ENCODE measurements at places on chromosomes 4 and X.

DNA sequence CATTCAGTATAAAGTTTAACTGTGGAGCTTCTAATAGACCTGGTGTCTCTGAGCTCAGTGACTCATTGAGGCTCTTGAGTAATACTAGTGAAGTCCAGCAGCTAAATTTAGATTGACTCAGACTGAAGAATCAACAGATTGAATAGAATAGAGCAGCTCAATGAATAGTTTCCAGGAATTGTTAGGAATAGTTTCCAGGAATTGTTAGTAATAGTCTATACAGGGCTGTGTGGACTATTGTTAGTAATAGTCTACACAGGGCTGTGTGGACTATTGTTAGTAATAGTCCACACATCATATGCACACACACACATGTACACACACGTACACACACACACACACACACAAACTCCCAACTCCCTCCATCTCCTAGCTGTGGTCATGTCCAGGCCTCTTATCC, 3.0 kb downstream of the GIMD1 start:
- DNase-seq = no peak

- peak; percentile 32 for DNase-seq
Measured at GRCh38 chrX:15349046-15349445, 13.7 kb upstream of the PIGA start.

DNA sequence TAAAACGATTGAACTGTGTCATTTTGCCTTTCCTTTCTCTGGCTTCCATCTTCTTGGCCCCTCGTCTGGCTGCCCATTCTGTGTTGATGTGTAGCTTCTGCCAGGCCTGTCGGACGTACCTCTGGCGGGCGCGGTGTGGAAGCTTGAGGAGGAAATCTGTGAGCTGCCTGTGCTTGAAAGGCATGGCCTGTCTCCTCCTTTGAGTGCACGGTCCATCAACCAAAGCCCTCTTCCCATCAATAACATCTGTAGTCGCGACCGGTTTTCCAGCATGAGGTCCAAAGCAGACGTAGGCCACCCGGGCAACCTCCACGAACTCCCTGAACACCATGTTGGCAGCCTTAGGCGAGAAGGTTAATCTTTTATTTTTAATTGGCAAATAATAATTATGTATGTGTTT, 202.7 kb downstream of the CRLF2 start:
- no peak for DNase-seq

DNA sequence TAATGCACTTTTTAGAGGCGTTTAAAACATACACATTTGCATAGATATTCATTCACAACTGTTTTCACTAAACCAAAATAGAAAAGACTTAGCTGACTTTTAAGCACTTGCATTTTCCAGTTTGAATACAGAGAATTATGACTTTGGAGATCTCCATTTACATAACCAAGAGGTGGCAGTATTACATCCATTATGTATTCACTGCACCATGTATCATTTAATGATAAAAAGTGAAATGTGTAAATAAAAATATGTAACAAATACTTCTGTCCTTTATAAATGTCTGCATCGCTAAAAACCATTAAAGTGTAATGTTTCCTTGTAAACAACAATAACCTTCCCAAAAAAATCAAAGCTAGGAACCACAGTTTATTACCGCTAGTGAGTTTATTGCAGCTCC, 413.2 kb downstream of the FGF13 start:
- no peak for DNase-seq

DNA sequence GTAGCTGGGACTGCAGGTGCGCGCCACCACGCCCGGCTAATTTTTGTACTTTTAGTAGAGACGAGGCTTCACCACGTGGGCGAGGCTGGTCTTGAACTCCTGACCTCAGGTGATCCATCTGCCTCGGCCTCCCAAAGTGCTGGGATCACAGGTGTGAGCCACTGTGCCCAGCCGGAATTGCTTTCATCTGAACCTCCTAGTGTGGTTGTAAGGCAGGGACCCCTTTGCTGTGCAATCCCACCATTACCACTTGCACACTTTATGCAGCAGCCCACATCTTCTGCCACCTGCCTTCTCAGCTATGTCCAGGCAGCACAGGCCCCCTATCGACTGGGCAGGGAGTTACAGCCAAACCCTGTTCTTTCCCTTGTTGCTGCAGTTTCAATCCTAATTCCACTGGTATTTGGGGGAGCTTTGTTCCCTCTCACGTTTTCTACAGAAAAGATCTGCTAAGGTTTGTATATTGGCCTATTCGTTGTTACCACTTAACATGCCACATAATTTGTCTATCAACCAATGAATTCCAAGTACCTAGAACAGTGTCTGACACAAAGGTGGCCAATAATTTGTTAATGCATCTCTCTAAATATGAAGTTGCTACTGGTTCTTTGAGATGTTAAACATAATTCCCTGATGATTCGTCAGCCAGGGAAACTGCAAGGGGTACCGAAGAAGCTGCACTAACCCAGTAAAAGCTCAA, 6.5 kb downstream of the RPL39 start:
- no peak for DNase-seq

DNA sequence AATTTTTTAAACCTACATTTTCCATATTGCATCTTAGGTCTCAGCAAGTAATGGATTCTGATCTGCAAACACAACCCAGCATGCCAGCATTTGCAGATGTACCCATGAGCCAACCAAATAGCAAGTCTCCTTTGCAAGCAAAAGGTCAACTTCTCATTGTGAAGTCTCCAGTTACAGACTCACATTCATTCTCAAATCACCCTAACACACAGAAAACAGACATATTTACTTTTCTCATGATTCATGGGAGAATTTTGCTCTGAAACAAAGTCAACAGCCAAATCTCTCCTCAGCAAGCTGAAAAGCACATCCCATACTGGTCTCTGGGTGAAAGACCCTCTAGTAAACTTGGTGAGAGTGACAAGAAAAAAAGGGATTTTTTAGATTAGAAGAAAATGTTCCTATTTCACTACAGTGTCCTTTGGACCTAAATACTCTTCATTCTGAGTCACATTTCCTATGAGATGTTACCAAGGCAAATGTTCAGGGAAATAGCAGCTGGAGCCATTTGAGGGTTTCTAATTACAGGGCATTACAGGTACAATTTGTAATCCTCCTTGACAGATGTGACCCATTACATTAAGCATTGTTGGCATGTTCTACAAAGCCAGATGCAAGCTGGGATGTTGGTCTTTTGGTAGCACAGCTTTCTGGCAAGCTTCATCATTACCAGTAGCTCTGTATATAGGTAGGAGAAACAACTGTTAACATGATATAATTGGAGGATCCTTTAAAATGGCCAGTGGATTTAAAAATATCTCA, 383.3 kb downstream of the SMARCA1 start:
- no peak for DNase-seq

DNA sequence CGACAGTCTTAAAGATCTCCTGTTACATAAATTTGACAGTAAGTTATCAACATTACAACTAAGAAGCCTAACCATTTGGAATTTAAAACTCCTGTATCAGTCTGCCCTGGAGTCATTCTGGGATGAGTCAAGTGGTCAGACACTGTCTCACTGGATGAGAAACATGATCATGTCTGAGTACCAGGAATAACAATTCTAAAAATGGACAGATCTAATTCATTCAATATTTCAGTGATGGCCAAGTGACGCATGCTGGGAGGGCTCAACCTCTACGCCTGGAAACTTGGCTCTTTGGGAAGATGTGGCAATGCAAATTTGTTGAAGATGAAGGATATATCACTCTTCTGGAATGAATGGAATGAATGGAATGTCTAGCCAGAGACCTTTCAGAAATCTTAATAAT, 1427.2 kb downstream of the STIM2 start:
- no peak for DNase-seq

- no peak for DNase-seq
Measured at GRCh38 chrX:72073633-72074032, 58.1 kb downstream of the RTL5 start.

DNA sequence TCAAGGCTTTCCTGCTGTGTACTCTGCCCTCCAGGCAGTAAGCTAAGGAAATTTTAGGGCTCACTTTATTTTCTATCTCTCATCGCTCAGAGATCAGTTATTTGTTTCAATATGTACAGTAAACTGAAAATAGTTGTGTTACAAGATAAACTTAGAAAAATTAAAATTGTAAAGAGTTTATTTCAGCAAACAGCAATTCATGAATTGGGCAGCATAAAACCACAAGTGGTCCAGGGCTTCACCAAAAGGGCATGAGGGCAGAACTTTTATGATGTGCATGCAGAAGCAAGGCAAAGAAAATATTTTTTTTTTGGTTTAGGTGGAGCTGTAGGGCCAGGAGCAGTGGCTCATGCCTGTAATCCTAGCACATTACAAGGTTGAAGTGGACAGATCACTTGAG, 20.1 kb upstream of the MAGEA11 start:
- no peak for DNase-seq

GRCh38 chr4:985123-985830, 1.6 kb upstream of the IDUA start:
- peak; percentile 79 for DNase-seq

GRCh38 chrX:25968920-25969319, 169.2 kb upstream of the MAGEB18 start:
- DNase-seq = peak; percentile 7

- DNase-seq = peak; percentile 30
Measured at GRCh38 chrX:153765138-153766079, 1.4 kb downstream of the PLXNB3 start.

- DNase-seq = no peak
Measured at GRCh38 chr4:780716-781492, 45.0 kb downstream of the CPLX1 start.

GRCh38 chr4:19945979-19946380, 305.7 kb upstream of the SLIT2 start:
- no peak for DNase-seq

DNA sequence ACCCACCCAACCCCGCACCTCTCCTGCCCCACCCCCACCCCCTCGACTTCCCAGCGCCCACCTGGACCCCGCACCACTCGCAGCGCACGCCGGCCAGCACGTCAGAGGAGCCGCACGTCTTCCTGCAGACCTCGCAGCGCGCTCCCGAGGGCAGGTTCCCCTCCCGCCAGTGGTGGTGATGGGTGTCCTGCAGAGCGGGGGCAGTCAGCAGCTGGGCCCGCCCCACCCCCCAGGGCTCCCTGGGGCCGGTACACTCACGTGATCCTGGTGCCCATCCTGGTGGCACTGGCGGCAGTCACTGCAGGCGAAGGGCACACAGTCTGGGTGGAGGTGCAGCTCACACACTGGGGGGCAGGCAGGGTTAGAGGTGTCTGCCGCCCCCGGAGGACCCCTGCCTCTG, 5.1 kb downstream of the DGKQ start:
- no peak for DNase-seq

DNA sequence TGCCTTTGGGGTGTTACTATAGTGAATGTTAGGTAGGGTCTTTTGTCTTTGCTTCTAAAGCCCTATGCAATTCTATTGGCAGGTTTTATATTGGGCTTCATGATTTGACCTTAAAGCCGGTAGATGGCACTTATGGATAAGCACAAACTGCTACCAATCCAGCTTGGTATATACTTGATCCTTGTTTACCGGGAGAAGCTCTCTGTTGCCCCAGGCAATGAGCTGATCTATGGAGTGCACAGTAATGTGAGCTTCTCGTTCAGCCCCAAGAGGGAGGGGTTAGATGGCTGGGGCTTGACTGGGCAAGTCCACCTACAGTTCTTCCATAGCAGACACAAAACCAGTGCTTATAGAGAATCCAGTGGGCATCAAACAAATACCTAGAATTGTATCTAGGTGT, 287.2 kb upstream of the CT83 start:
- DNase-seq = no peak

DNA sequence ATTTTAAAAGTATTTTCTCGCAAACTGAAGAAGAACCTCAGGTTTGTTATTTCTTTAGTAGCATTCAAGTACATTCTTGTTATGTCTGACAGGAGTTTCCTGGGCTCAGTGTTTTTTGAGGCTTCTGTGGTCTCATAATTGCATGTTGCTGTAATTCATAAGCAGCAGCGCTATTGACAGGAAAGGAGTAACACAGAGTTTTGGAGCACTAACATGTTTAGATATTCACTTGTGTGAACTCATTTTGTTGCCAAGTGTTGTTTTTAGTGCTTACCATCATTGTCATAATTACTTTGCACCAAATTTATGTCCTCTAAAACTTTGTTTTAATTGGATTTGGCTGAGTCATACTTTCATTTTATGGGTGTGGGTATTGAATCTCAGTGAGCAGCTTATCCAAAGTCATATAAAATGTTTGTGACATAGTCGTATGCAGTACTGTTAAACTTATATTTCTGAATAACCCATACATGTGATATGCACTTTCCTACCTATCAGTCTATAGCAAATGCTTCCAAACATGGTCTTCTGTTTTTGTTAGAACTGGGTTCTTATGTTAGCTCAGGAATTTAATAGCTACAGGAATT, 358.7 kb upstream of the CTSO start:
- DNase-seq = no peak

DNA sequence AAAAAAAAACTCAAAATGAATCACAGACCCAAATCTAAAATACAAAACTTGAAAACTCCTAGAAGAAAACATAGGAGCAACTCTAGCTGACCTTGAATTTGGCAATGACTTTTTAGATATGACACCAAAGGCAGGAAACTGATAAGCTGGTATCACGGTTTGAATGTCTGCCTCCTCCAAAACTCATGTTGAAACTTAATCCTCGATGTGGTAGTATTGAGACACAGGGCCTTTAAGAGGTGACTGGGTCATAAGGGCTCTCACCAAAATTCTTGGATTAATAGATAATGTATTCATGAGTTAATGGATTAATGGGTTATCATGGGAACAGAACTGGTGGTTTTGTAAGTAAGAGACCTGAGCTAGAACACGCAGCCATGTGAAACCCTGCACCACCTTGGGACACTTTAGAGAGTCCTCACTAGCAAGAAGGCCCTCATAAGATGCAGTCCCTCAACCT, 40.5 kb downstream of the FRYL start:
- no peak for DNase-seq

DNA sequence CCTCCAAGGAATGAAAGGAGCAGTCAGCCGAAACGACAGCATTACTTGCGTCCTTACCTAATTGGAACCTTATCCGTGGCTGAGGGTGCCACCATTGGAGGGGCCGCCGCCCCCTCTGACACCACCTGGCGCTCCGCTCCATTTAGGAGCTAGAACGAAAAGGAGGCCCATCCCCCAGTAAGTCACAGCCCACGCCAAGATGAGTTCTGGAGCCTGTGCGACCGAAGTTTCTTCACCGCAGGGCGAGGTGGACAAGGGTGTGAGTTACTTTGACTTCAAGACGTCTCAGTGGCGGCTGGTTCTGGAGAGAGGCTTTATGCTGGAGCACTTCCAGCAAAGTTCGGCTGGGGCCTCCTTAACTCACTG, 729 bp upstream of the IRF2 start:
- peak; percentile 30 for DNase-seq

DNA sequence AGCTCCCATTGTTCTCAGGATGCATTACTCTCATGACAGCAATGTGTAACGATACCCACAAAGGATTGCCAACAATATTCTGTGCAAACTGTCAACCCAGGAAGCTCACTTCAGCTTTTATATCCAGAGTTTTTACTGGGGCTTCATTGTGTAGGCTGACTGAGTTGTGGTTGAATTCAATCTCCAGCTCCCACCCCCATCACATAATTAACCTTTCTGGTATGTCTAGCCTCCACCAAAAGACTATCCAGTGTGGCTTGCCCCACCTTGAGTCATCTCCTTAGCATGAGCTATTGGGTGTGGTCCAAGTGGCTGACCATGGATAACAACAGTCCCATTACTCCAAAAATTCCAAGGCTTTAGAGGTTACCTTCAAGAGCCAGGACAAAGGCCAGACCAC, 17.7 kb upstream of the TAB3 start:
- DNase-seq = no peak

All from heart right ventricle (tissue), 16 donors.